ENCODE measurements at places on chromosomes 13 and 19. TPM values are rescaled to one million over a fixed set of nuclear protein-coding genes. Genes with fewer than 3 reads are reported as not detected.
A peak's percentile ranks its signal among the peaks of the same experiment; 100 is the strongest.

OR7D2 gene
- total RNA-seq: not detected

MEIS3 gene
- 6.3 TPM for total RNA-seq

ZGLP1 gene
- total RNA-seq: 1.7 TPM

LILRA1 gene
- total RNA-seq: not detected

CGB8 gene
- 11.3 TPM for total RNA-seq

ZNF43 gene
- total RNA-seq: 3.0 TPM

- no peak for DNase-seq
These were observed 77.4 kb upstream of the ABCC4 start for GRCh38 chr13:95378603-95379002.

CHAF1A gene
- total RNA-seq: 44.1 TPM

GRCh38 chr19:35388277-35389054 is 17.6 kb downstream of the GPR42 start:
- DNase-seq: no peak

DNA sequence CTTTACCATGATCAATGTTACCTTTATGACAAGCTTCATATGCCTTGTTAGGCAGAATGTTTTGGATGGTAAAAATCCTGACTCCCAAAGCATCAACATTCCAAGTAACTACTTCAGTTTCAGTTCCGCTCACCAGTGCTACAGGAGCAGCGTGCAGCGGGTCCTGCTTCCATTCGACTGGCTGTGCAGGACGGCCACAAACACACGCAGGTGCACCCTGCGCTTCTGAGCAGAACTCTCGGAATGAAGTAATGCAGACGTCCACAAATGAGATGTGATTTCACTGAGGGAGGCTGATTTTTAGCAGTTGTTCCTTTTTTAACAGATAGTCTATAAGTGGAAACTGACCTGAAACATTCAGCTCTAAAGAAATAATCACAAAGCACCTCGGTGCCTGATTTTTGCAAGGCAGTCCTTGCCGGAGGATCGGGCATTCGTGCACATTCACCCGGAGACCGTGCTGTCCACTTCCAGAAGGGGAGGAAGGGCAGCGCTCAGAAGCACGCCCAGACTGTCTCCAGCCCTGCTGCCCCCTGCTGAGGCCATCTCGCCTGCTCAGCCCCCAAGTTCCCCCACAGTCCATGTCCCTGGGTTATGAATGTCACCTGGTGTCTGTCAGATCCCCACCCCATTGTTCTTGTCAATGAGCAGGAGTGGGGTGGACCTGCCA is 85.8 kb downstream of the RAB20 start:
- DNase-seq: no peak

DNA sequence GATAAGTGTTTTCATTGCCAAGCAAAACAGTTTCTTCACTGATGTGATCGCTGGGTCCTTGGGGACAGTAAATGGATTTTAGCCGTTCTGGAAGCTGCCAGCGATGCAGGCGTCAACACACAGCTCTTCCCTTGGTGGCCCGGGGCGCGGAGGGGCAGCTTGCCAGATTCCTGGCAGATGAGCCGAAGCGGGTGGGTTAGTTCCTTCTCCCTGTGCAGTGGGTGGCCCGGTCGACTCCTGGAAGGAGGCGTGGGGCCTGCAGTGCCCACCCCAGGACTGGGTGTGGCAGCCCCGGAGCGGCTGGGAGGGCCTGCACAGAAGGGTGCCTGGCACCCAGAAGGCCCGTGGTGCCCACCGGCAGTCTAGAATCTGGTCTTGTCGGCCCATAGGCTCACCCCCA is 69.0 kb downstream of the KDM4B start:
- no peak for DNase-seq

DNA sequence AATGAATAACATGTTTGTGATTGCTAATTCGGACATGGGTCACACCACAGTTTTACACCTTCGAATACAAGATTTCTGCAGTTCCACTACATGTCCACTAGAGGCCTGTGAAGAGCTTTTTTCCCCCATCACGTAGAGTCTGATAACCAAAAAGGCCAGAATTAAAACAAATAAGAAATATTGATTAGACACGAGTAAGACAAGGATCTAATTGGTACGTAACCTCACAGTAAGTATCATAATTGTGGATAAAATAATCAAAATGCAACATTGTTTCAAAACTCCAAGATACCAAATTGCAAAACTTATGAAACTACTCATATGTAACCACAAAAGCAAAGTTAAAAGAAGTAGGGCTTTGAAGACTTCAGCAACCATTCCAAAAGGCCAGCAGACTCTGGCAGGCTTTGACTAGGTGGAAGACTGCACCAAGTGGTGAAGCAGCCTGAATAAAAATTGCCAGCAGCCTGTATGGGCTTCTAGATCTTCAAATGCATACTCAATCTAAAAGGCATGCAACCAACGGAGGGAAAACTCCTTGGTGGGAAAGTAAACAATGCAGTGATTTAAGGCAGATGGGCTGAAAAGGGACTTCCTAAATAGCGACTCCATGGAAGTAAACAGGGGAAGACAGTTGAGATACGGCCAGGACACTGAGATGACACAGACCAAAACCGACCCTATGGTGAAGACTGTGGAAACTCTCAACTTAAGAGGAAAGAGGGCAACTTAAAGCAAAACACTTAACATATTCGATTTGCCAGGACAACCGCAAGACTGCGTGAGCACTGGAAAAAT is 56.7 kb downstream of the STARD13 start:
- DNase-seq: peak; percentile 46

- DNase-seq: no peak
These were observed 26.7 kb upstream of the TDRD3 start for GRCh38 chr13:60370343-60370742.

DNA sequence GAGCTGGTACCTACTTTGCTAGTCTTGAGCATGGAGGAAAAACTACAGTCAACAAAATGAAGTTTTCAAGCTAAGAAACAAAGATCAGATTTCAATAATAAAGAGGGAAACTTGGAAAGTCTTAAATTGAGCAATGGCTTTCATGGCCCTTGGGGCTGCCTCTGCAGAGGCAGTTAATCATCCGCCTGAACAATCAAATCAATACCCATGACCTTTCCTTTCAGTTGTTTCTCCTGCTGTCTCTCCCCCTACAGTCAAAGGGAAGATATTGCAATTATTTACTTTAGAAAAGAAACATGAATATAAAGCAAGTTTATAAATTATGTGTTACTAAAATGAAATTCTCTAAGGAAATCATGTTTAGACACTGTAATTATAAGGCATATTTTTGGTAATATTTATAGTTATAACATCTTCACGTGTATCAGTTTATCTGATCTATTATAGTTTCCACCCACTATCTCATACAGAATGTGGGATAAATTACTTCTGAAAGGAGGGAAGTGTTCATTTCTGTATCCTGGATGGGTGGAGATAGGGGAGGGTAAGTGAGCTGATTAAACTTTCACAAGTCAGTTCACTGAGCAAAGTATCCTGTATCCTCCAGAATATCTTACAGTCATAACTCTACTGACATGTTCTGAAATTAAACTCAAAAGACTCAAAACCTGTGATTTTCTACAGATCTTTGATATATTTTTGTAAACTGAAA is 72.4 kb upstream of the TSC22D1 start:
- DNase-seq: no peak

DNA sequence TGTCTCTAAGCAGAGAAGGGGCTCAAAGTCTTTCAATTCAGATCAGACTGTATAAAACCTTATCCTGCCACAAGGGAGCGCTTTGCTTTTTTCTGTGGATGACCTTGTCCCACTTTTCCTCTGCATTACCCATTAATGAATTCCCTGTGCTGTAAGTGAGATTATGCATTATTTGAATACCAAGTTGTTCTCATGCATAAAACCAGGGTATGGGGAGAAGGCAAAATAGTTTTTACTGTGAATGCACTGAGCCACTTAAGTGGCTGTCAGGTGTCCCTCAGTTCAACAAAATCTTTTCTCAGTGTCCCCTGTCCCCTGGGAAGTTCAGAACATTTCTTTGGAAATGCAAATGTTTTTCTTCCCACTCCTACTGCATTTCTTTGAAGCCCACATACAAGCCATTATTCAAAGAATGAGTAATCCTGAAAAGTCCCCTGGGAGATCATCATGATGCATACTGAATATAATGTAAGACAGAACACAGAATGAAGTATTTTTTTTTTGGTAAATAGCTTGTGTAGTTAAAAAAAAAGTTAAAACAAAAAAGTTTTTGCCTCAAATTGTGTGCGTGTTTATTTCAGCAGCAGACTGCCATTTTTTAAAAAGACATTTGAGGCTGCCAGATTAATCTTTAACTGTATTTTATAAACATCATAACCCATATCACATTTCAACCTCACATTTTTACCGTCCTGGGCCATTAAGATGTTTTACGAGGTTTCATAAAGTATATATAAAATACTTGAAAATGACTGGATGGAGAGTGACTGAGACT is 506.7 kb upstream of the PCDH9 start:
- DNase-seq: peak; percentile 62

DNA sequence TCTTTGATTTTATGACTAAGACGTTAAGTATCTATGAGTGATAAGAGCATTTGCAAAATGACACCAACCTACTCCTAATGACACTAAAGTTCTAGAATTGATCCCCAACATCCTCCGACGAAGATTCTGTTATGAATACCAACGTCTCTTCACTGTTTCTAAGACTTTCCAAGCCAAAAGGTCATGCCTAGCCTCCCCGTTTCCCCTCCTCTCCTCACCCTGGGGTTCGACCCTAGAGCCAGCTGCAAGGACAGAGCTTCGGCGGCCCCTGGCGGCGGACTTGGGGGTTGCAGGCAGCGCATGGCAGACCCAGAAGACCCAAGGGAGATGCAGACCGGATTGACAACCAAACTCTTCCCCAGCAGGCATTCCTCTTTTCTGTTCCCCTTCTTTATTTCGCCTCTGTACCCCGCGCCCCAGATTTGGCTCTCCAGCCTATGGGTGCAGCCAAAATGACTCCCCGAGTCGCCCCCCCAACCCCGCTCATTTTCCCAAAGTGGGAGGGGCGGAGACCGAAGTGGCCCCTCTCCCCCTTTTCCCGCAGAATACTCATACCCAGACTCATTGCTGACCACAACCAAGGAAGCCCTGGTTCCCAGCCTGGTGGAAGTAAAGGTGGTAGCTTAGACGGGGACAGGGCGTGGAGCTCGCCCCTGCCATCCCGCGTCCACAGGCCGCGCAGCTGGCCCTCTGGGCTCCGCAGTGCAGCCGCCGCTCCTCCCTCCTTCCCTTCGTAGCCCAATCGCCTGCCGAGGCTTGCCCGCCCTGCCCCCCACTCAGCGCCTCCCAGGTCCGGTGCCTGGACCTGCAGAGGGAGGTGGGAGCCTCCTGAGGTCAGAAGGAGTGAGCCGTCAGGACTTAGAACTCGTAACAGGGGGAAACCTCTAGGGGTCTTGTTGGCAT is 4.1 kb upstream of the EML2 start:
- DNase-seq: peak; percentile 82

- peak; percentile 94 for DNase-seq
These were observed 19.7 kb upstream of the ERCC5 start for GRCh38 chr13:102825921-102826706.

GRCh38 chr13:91278888-91279287 is 68.6 kb upstream of the MIR17HG start:
- DNase-seq: no peak

DNA sequence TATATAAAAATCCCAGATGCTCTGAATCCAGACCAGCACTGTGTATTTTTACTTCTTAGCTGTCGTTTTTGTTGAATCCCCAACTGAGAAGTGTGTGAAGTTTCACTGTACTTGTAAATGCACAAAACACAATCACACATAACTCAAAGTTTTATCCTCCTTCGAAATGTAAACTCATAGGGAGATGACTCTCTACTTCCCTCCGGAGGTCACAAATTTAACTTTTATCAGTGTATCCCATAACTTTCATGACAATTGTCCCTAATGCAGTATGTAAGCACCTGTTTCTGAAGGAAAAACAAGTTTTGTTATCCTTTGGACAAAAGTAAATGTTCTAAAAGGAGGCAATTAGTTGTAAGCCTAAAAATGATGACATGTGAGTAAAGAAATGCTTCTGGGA is 665.0 kb upstream of the SLITRK6 start:
- no peak for DNase-seq

SLC7A10 gene
- not detected for total RNA-seq

- DNase-seq: no peak
These were observed 70.2 kb downstream of the KLF2 start for GRCh38 chr19:16394681-16395375.

- DNase-seq: peak; percentile 9
These were observed 8.5 kb upstream of the XPO4 start for GRCh38 chr13:20911037-20911436.

TPP2 gene
- 41.1 TPM for total RNA-seq

FPR1 gene
- total RNA-seq: 0.57 TPM

- DNase-seq: no peak
These were observed 87.6 kb downstream of the ZNF429 start for GRCh38 chr19:21593008-21593481.

- no peak for DNase-seq
These were observed 19.1 kb downstream of the LRCH1 start for GRCh38 chr13:46571909-46572595.

FGF21 gene
- total RNA-seq: not detected

MUC16 gene
- total RNA-seq: not detected

APOE gene
- total RNA-seq: 1.4 TPM

GRCh38 chr13:32537580-32538142 is 934 bp downstream of the N4BP2L2 start:
- peak; percentile 25 for DNase-seq

DNA sequence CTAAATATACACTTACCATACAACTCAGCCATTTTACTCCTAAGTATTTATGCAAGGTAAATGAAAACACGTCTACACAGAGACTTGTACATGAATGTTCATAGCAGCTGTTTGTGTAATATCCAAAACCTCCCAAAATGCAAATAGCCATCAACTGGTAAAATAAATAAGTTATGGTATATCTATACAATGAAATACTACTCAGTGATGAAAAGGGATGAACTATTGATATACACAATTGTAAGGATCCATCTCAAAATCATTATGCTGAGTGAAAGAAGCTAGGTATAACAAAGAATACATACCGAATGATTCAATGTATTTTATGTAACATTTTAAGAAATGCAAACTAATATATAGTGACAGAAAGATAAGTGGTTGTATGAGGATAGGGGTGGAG is 149.8 kb upstream of the TNFSF11 start:
- no peak for DNase-seq

DNA sequence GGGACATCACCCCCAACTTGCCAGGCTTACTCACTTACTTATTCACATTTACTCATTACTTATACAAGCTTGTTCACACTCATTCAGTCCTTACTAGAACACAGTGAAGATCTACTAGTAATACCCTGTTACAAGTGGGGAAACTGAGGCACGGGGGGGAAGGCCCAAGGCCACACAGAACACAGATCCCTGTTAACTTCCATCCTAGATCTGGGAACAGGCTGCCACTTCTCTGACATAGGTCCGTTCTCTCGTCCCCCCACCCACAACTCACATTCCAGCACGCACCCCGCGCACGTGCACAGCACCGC is 1.5 kb upstream of the NRTN start:
- DNase-seq: no peak

DNA sequence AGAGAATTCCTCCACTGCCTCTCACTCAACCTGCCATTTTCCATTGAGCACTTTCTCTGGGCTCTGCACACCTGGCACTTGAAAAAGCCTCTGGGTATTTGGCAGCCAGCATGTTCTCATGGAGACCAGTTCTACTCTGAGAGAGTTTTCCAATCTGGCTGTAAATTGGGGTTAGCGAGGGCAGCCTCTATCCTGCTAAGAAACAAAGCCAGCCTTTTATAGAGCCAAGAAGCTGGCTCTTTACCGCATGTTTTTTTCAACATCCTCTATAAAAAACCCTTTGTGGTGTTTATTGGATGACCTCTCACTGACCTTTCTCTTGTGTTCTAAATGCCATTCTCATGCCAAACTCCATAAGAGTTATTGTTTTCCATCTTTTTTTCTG is 52.6 kb upstream of the RCBTB2 start:
- DNase-seq: peak; percentile 87

RNF225 gene
- 0.24 TPM for total RNA-seq

Data from HT1080 (cell line).